Articular chondrocyte of knee joint (primary cell): ENCODE measurements at places on chromosomes 7 and 10. TPM values are rescaled to one million over a fixed set of nuclear protein-coding genes. Genes with fewer than 3 reads are reported as not detected.

The GET4 gene
- total RNA-seq = 13.8 and 15.7 TPM in 2 replicates

The PLAU gene
- 40.5 and 42.2 TPM in 2 replicates for total RNA-seq

The ADK gene
- 84.2 and 110 TPM in 2 replicates for total RNA-seq

The LIPN gene
- total RNA-seq = not detected in 2 replicates

The TMEM236 gene
- total RNA-seq = 0.22 and 0.26 TPM in 2 replicates

The FAM171A1 gene
- total RNA-seq = 11.1 and 13.1 TPM in 2 replicates

The SEMA4G gene
- total RNA-seq = 0.26 and 0.43 TPM in 2 replicates

The UMAD1 gene
- 19.6 and 20.5 TPM in 2 replicates for total RNA-seq

The CH25H gene
- 2.1 and 4.8 TPM in 2 replicates for total RNA-seq

The BTBD16 gene
- total RNA-seq = not detected in 2 replicates

The LRRN3 gene
- total RNA-seq = 0.26 and 0.76 TPM in 2 replicates

The OR2A1 gene
- total RNA-seq = 0.32 and 0.39 TPM in 2 replicates

The CC2D2B gene
- total RNA-seq = 0.13 and 0.65 TPM in 2 replicates

The SCRN1 gene
- total RNA-seq = 75.0 and 87.4 TPM in 2 replicates

The UTF1 gene
- total RNA-seq = not detected in 2 replicates

The CLDN3 gene
- 0.11 TPM in 1 of 2 replicates, not detected in the other for total RNA-seq

The CRYGN gene
- 0.76 and 0.78 TPM in 2 replicates for total RNA-seq

The AGR2 gene
- 0.39 and 0.86 TPM in 2 replicates for total RNA-seq

The STAMBPL1 gene
- total RNA-seq = 7.9 and 11.9 TPM in 2 replicates

The CALHM1 gene
- not detected in 2 replicates for total RNA-seq

The TUBAL3 gene
- total RNA-seq = not detected in 2 replicates

The GDF10 gene
- 0.39 and 0.76 TPM in 2 replicates for total RNA-seq

The EPHB6 gene
- 0.32 and 0.91 TPM in 2 replicates for total RNA-seq

The ZNF485 gene
- 2.1 and 3.4 TPM in 2 replicates for total RNA-seq

The CCNJ gene
- total RNA-seq = 5.0 and 5.2 TPM in 2 replicates

The LRRC17 gene
- 1.4 and 1.6 TPM in 2 replicates for total RNA-seq

The XRCC2 gene
- total RNA-seq = 1.4 and 2.5 TPM in 2 replicates

The SLC16A9 gene
- total RNA-seq = 2.1 and 4.1 TPM in 2 replicates

The TCF7L2 gene
- 14.4 and 18.8 TPM in 2 replicates for total RNA-seq

The RASA4B gene
- 0.76 and 2.4 TPM in 2 replicates for total RNA-seq

The GOLGA7B gene
- total RNA-seq = 0.11 and 0.26 TPM in 2 replicates

The AASS gene
- total RNA-seq = 21.7 and 26.3 TPM in 2 replicates

The LRRC4 gene
- total RNA-seq = 0.32 and 0.39 TPM in 2 replicates

The FAM20C gene
- 37.8 and 42.3 TPM in 2 replicates for total RNA-seq

The AOAH gene
- total RNA-seq = 0.43 TPM in 1 of 2 replicates, not detected in the other

The ASB10 gene
- total RNA-seq = not detected in 2 replicates

The SERPINE1 gene
- 116 and 247 TPM in 2 replicates for total RNA-seq

The SNX10 gene
- 2.6 TPM in 2 replicates for total RNA-seq

The KIAA1549 gene
- 1.0 and 1.4 TPM in 2 replicates for total RNA-seq

The CLCN1 gene
- total RNA-seq = not detected in 2 replicates

The ACSL5 gene
- 10.2 and 11.8 TPM in 2 replicates for total RNA-seq

The ADRA2A gene
- total RNA-seq = 8.9 and 14.6 TPM in 2 replicates

The CRTAC1 gene
- 4.7 and 5.8 TPM in 2 replicates for total RNA-seq

The KLF14 gene
- 0.13 TPM in 1 of 2 replicates, not detected in the other for total RNA-seq

The HOXA10 gene
- total RNA-seq = 30.6 and 44.3 TPM in 2 replicates

The OPALIN gene
- total RNA-seq = not detected in 2 replicates

The C10orf62 gene
- total RNA-seq = 0.32 and 0.52 TPM in 2 replicates

The AUTS2 gene
- 47.8 and 70.3 TPM in 2 replicates for total RNA-seq

The ZNF467 gene
- under 0.01 and 0.11 TPM in 2 replicates for total RNA-seq

The KIF11 gene
- total RNA-seq = 18.4 and 26.5 TPM in 2 replicates

The NAT16 gene
- total RNA-seq = 0.11 TPM in 1 of 2 replicates, not detected in the other

The CDK1 gene
- total RNA-seq = 24.0 and 32.9 TPM in 2 replicates

The NCF1 gene
- total RNA-seq = not detected in 2 replicates
